ENCODE measurements at places on chromosomes 16 and 17.

GRCh38 chr16:88638323-88639230 lies at the start of gene IL17C:
IL17C (plus strand) TSS chr16:88638572; CDS start chr16:88638642, 70 bp downstream.
- no peak for DNase-seq

- no peak for DNase-seq
Observed at GRCh38 chr17:50065056-50065455, 9.1 kb downstream of the ITGA3 start.

DNA sequence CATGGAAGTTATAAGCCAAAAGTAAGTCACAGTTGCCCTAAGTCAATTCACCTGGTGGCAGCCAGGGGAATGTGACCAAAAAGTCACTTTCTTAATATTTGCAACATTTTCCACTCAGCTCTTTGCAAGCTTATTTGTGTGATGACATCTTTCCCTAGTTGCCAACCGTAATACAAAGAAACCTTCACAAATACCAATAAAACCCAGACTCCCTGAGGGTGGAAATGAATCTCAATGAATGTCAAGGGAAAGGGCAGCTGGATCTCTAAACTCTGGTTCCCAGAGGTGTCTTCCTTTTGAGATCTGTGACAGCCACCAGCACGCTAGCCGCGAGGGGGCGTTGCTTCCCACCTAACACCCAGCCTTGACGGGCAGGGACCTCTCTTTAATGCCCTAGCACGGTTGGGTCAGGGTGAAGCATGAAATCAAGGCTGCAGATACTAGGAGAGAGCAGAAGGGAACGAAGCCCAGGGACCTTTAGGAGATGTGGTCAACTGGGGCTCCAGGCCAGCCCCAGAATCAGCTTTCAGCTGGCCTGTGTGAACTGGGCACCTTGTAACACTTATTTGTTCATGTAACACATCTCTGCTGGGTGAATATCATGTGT lies 82.2 kb downstream of the CMC2 start:
- peak; percentile 20 for DNase-seq

- no peak for DNase-seq
Observed at GRCh38 chr17:74737299-74738050, 419 bp downstream of the RAB37 start.

DNA sequence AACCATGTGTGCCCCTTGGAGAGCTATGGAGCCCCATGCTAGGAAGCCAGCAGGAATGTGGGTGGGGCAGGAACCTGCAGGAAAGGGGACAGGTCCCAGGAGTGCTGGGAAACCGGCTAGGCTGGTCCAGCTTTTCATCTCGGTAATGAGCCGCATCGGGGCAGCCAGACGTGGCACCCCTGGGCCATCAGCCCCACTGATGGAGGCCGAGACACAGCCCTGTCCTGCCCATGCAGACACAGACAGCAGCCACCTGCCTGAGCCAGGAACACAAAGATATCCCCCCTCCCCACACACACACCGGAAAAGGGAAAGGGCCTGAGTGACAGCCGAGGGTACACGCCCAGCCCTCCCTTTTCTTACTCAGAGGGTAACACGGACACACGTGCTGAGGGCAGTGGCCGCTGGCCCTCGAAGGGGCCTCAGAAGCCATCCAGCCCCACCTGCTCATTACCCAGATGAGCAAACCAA lies 18.1 kb downstream of the PPL start:
- DNase-seq = no peak

GRCh38 chr16:51762081-51762996 lies 611.3 kb upstream of the SALL1 start:
- peak; percentile 28 for DNase-seq

All from Jurkat, Clone E6-1 (cell line).